ENCODE measurements at places on chromosomes 12 and 14.

DNA sequence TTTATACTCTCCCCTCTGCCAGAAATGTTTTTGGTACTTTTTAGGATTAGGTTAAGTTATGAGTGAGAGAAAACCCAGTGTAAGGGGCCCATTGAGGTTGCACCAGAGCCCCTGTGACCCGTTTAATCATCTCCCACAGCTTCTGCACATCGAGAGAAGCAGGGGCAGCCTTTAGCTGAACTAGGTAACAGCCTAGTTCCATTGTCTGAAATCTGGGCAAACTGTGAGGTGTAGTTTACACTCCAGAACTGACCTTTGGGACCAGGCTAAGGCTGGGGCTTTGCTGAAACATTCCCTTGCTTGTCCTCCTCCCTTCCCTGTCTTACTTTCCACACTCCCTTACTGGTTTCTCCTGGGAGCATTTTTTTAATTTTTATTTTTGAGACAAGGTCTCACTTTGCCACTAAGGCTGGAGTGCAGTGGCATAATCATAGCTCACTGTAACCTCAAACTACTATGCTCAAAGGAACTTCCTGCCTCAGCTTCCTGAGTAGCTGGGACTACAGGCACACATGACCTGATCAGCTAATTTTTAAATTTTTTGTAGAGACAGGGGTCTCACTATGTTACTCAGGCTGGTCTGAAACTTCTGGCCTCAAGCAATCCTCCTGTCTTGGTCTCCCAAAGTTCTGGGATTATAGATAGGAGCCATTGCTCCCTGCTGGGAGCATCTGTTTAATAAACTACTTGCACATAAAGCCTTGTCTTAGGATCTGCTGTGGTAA is 25.9 kb upstream of the DHRS2 start:
- no peak for DNase-seq

DNA sequence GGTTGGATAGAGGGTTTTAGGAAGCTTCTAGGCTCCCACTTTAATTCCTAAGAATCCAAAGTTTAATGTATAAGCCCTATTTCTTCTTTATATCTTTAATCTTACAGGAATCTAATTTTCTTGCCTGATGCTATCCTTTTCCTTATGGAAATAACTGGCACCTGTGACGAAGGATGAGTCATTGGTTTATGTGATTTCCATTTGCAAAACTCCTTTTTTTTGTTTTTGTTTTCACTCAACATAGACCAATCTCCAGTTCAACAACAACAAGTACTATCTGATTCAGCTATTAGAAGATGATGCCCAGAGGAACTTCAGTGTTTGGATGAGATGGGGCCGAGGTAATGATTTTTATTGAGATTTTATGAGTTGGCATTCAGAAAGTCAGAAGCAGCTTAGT is 6.8 kb downstream of the PARP2 start:
- no peak for DNase-seq

GRCh38 chr12:79763766-79764452 is 73.1 kb upstream of the PAWR start:
- DNase-seq = no peak

DNA sequence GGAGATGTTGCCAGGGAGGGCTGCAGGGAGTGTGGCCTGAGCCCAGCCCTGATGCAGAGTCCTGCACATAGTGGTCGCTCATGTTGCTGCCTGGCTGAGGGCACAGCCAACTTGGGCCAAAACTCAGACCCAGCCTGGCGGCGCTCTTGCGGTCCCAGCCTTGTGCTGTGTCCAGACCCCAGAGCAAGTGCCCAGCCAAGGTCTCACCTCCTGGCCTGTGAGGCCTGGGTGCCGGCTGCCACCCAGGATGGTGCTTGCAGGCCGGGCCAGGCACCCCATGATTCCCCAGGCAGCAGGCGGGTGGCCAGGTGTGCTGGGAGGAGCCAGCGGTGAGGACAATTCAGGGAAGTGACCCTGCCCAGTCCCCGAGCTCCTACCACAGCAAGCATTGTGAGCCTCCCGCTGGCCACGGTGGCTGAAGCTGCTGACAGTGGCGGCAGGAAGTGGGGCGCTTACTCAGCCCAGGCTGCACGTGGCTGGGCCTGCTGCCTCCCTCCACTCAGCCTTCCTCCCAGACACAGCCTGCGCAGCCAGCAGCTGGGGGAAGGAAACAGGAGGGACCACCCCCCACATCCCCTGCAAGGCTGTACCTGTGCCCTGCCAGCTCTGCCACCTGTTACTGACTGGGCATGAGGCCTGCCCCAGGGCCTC is 17.7 kb upstream of the PGF start:
- peak; percentile 48 for DNase-seq

DNA sequence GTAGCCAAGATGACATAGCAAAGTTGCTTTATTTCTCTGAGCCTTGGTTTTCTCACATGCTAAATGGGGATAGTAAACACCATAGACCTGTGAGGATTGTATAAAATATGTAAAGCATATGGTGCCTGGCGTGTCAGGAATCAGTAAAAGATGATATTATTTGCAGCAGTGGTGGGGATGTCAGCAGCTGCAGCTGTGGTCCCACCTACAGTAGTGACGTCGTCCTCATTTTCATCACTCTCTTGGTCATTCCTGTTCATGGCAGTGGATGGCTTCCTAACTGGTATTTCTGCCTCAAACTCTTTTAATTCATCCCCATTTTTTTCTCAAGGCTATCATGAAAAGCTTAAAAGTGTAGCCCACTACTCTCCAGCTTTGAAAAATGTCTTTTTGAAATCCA is 12.1 kb downstream of the BMAL2 start:
- no peak for DNase-seq

DNA sequence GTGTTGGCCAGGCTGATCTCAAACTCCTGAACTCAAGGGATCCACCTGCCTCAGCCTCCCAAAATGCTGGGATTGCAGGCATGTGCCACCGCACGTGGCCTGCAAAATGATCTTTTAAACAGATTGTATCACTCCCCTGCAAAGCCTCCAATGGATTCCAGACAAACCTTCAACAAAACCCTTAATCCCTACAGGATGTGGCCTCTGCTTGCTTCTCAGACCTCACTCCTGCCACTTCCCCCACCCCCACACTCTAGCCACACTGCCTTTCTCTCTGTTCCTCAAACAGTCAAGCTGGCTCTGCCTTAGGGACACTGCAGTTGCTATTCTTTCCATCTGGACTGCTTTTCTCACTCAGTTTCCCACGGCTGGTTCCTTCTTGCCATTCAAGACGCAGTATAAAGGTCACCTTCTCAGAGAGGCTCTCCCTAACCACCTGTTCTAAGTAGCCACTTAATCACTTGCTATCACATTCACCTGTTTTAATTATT is 47.3 kb upstream of the TMED10 start:
- no peak for DNase-seq

GRCh38 chr14:40417777-40418401 is 985.7 kb upstream of the FBXO33 start:
- DNase-seq = peak; percentile 21

- DNase-seq = no peak
Observed at GRCh38 chr12:20695232-20695631, at the start of gene SLCO1C1. Gene SLCO1C1, plus strand, starts transcription at chr12:20695332. Its CDS starts 4,245 bp downstream, at chr12:20699577.

DNA sequence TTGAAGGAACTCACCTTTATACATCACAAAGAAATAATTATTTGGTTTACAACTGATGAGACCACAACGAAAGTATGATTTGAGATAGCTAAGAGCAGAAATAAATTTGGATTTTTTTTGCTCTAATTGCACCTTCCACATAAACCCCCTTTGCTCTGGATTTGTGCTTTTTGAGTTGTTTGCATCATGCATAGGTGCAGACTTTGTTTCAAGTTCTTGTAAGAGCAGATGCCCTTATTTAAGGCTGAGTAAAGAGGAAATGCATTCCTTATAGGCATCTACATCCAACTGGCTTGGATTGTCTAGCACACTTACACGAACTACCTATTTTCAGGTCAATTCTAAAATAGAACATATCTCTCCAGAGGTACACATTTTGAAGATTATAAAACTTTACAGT is 6.6 kb upstream of the CCND2 start:
- DNase-seq = no peak

DNA sequence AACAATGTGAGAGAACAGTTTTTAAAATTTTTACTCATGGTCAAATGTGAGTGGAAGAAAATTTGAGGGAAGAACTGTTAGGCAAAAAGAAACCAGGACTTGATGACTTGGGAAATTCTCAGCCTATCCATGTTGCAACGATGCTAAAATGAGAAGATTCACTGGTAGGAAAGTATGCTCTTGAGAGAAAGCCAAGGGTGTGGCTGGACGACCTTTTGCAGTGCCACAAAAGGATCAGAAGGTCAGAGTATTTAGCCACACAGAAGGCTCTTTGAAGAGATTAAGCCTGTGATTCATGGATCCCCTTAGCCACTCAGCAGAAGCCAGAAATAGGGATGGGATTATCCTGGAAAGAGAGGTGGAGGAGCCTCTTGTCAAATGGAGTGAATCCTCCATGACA is 336.8 kb downstream of the LRIG3 start:
- no peak for DNase-seq

DNA sequence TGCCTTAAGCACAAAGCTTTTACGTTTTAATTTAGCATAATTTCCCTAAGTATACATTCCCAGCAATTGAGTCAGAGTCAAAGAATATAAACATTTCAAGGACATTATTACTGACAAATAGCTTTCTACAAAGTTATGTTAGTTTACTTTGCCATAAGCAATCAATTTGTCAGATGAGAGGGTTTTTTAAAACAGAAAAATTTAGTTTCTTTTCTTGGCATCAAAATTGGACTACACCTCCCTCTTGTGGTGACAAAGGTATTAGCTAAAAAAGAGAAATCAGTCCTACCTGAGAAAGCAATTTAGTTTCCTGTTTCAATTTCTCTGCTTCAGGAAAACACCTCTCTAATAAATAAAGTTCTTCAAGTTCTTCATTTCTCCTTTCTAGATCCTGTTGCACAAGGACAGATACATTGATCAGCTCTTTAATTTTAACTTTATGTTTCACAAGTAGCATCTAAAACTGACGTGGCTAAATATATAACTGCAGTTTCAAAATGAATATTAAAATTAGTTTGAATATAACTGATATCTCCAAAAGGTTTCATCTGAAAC is 39.9 kb downstream of the DNAI7 start:
- DNase-seq = no peak

DNA sequence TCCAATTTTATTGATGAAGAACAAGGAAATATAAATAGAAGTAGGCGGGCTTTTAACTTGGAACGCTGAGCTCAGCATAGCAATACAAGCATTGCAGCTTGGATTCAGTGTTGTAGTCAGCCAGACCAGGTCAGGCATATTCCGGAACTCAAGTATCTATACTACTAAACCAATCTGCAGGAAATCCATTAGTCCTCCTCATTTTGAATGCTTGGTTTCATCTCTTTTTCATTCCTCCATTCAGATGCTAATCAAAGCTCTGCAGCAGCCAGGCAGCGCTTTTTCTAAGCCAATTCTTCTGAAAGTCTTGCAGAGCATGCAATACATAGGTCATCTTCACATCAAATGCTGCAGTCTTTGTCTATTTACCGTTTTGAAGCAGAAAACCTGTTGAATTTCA is 49.0 kb downstream of the KIF21A start:
- no peak for DNase-seq

- no peak for DNase-seq
Observed at GRCh38 chr12:75505706-75506312, 5.6 kb downstream of the KRR1 start.

GRCh38 chr12:118986050-118986449 is 4.7 kb downstream of the SRRM4 start:
- no peak for DNase-seq

- DNase-seq = no peak
Observed at GRCh38 chr12:100520048-100520769, 46.5 kb downstream of the NR1H4 start.

- DNase-seq = no peak
Observed at GRCh38 chr12:50232771-50233209, 50.5 kb downstream of the LIMA1 start.

- DNase-seq = no peak
Observed at GRCh38 chr12:71626768-71627167, 36.9 kb downstream of the ZFC3H1 start.

DNA sequence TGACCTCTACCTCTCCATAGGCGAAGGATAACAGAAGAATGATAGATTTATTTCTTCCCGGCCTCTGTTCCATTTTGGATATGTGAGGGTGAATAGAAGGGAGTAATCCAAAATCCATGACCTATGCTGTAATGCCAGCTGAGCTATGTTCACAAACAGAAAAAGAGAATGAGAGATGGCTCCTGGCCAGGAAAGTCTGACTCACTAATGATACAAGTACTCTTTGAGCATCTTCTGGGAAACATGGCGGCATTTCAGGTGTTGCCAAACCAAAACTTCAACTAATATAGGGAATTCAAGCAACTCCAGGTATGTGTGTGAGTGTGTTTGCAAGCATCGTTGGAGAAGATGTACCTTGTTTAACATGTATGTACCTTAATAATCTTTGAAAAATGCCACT is 55.1 kb downstream of the MED13L start:
- DNase-seq = peak; percentile 34

DNA sequence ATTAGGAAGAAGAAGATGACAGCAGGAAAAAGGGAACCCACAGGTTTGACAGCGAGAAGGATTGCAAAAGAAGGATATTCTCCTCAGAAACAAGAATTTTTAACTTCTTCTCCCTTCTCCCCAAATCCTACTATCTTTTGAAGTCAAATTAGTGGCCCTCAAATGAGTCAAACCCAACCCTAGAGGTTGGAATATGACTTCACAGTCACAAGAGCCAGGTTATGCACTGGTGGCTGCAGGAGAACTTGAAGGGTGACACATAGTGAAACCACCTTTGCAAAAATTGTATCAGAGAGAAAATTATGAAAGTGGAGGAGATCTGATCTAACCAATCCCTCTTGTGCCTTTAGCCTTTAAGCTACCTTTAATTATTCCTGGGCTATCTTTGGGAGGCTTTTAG is 386.2 kb upstream of the CCDC196 start:
- DNase-seq = no peak

GRCh38 chr14:69525896-69526295 is 41.4 kb downstream of the PLEKHD1 start:
- DNase-seq = no peak

GRCh38 chr12:124680863-124681778 is 113.7 kb upstream of the NCOR2 start:
- no peak for DNase-seq

DNA sequence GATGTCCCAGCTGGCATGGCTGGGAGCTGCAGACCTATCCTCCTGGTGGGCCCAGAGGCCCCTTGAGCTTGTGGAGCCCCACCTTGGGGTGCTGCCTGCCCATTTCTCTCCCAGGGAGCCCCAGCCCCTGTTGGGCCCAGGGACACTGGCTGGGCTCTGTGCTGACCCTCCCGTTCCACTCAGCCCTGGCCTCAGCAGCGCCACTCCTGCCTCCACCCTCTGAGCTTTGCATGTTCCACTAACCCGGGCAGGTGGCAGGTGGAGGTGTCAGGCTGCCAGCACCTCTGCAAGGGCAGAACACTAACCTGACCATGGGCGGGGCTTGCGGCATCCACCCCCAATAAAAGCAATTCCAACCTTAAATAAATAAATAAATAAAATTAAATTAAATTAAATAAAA is 299.2 kb downstream of the LRIG3 start:
- DNase-seq = no peak

DNA sequence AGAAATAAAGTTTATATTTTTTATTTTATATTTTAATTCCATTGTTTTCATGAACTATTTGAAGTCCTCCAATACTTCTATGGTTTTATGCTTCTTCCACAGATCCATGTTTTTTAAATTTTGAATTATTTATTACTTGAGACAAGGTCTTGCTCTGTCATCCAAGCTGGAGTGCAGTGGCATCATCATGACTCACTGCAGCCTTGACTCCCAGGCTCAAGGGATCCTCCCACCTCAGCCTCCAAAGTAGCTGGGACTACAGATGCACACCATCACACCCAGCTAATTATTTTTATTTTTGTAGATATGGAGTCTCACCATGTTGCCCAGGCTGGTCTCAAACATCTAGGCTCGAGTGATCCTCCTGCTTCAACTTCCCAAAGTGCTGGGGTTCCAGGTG is 28.8 kb upstream of the DLGAP5 start:
- DNase-seq = no peak
